Neural progenitor cell (in vitro differentiated cells): ENCODE measurements at places on chromosomes 5 and 9. TPM values are rescaled to one million over a fixed set of nuclear protein-coding genes. Genes with fewer than 3 reads are reported as not detected.

DNA sequence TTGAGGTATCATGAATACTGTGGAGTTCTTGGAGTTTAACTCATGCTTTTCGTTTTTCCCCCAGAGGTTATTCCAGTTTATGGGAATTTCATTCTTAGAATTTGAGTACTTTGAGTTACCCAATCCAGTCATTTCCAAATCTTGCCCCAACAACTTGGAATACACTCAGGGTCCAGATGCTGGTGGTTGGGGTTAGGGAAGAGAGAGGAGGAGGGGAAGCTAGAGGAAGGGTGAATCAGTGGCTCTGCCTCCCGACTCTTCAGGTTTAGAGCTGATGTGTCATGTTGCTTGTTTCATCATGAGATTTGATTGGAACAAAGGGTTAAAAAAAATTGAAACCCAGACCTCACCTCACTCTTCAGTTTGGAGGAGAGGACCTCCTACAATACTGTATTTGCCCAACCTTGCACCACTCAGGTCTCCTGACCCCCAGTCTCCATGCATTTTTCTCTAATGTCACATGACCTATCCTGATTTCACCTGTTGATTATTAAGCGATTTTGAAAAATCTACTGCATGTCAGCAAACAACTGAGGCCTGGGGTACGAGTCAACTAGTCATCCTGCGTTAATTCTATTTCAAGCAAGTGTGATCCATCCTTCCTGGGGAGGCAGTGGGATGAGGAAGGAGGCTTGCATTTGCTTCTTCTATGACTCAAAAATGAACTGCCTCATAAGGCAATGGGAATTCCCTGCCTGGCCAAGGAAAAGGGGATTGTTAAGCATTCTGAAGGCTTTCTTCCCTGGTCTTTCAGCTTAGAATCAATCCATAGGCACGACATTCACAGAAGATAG lies 6.2 kb upstream of the SLC1A3 start:
- no peak for DNase-seq

GRCh38 chr9:130215341-130216119 lies 43.3 kb downstream of the NCS1 start:
- DNase-seq, result no peak

GRCh38 chr5:68739752-68740151 lies 354.1 kb upstream of the SLC30A5 start:
- no peak for DNase-seq

GRCh38 chr5:33684496-33685159 lies 207.2 kb downstream of the ADAMTS12 start:
- DNase-seq, result no peak

DNA sequence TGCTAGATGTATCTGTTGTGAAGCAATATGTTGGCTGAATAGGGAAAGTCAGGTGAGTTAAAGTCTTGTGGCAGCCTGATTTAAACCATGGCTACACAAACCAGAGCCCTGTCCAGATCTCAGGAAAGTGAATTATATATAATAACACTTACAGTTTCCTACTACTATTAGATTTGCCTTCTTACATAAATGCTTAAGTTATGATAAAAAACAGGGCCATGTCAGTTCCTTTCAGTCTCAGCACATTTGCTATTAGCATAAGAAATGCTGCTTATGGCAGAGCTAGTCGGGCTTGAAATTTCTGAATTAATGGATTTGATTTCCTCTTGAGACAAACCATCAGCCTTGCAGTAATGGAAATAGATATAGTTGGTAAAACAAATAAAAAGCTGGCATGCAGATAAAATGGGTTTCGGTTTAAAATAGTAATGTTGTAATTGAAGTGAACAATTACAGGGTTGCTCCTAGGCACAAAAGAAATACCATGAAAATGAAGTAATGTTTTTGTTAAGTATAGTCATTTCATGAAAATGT lies 664.2 kb upstream of the ZNF608 start:
- DNase-seq, result no peak

GRCh38 chr5:37506241-37506640 lies 127.1 kb downstream of the WDR70 start:
- no peak for DNase-seq

DNA sequence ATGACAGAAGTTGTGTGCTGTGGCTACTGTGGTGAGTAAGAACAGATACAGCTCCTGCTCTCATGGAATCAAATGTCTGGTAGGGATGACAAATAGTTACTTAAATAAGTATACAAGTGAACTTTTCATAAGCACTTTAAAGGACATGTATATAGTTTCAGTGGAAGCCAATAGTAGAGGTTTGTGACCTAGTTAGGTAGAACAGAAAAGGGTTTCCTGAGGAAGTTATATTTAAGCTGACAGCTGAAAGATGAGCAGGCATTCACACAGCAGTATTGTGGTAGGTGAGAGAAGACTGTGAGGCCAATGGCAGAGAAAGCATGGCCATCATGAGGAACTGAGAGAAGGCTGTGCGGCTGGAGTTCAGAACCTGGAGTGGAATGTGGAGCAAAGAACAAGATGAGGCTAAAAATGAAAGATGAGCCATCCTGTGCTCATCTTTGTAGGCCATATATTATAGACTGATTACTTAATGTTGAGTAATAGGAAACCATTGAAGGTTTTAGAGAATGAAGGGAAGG lies 15.4 kb downstream of the FAM174A start:
- no peak for DNase-seq

GRCh38 chr9:134858051-134858841 lies 22.4 kb upstream of the FCN2 start:
- no peak for DNase-seq

DNA sequence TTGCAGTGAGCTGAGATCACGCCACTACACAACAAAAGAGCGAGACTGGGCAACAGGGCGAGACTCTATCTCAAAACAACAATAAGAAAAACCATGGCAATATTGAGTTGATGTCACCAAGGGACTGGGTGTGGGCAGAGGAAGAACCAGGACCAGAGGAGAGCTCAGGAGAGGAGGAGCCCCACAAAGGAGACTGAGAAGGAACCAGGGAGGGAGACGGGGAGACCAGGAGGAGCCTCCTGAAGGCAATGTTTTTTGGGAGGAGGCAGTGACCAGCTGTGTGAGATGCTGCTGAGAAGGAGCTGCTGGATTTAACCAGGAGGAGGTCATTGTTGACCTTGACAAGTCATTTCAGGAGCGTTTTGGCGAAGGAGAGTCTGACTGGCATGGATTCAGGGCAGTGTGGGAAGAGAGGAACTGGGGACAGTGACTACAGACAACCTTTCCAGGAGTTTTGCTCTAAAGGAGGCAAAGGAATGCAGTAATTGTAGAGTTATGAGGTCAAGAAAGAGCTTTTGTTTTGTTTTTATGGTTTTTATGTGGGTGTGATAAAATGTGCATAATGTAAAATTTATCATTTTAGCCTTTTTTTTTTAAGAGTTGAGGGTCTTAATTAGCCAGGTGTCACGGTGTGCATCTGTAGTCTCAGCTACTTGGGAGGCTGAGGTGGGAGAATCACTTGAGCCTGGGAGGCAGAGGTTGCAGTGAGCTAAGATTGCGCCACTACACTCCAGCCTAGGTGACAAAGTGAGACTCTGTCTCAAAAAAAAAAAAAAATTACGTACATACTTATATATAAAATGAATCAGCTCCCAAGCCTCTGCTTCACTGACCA lies 17.9 kb downstream of the TRUB2 start:
- no peak for DNase-seq

- DNase-seq, result peak; percentile 76
Measured at GRCh38 chr9:126626127-126626925, 12.6 kb downstream of the LMX1B start.

GRCh38 chr5:113378959-113379541 lies 55.7 kb downstream of the TSSK1B start:
- peak; percentile 72 for DNase-seq

DNA sequence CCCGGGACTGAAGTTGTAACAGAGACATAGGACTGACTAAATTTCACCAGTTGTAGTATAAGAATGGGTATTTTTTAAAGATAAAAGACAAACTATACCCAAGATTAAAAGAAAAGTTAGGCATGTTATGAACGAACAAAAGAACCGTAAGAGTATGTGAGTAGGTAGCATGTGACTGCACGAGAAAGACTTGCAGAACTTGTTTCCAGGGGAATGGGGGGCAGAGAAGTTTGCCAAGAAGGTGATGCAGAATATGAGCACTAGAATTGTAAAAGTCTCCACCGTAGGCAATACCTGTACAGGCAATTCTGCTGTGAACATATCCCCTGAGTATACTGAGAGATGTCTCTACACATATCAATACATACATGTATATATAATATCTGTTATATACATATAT lies 614.7 kb downstream of the PRELID2 start:
- no peak for DNase-seq

DNA sequence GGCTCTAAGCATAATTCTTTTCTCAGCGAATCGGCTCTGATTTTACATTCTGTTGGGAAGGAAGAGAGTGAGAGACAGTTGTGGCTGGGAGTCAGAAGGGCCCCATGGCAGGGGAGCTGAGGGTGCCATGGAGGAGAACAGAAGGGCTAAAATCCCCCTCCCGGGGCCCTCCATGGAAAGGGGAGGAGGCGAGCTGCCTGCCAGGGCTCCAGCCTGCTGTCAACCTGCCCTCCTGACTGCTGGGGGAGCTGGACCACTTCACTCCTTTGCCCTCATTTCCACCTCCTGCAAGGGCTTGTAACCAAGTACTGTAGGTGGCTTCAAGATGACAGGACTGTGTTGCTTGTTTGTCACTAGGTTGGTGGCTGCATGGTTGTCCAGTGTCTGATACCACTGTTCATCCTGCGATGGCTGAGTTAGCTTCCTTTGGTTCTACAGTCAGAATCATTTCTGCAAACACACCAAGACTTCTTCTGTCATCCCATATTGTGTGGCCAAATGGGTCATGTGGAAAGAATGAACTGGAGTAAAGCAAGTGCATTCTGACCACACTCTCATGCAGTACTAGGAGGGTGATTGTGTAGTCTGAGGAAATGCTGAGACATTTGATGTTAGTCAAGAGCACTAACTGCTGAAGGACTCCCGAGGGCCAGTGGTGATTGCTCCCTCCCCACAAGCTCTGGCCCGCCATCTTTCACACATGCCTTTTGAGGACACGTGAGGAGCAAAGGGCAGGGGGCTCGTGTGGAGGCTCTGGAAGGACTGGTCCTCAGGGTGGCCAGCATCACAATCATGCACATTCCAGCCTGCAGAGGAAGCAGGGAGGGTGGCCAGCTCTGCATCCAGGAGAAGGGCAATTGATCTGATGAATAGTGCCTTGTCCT lies 307.2 kb downstream of the GADD45G start:
- no peak for DNase-seq

- DNase-seq, result no peak
Measured at GRCh38 chr9:101629636-101630035, 34.9 kb upstream of the PPP3R2 start.

DNA sequence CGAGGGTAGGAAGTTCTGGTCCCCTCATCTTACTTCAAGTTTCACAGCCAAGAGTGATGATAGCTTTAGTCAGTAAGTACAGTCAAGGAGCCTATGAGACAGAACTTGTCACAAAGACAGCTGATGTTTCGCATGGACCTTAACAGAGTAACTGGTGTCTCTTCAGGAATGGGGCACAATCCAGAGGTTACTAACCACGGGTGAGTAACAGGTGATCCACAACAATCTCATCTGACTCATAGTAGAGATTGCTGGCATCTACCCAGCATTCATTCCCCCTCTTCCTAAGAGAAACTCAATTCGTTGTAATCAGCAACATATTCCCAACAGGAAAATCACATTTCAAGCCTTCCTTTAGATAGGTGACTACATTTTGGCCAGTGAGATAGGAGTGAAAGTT lies 126.7 kb downstream of the SNX18 start:
- no peak for DNase-seq

GRCh38 chr5:52693280-52693679 lies 94.4 kb upstream of the ITGA1 start:
- DNase-seq, result peak; percentile 50

GRCh38 chr5:59149271-59149670 lies 566.4 kb downstream of the RAB3C start:
- DNase-seq, result no peak

DNA sequence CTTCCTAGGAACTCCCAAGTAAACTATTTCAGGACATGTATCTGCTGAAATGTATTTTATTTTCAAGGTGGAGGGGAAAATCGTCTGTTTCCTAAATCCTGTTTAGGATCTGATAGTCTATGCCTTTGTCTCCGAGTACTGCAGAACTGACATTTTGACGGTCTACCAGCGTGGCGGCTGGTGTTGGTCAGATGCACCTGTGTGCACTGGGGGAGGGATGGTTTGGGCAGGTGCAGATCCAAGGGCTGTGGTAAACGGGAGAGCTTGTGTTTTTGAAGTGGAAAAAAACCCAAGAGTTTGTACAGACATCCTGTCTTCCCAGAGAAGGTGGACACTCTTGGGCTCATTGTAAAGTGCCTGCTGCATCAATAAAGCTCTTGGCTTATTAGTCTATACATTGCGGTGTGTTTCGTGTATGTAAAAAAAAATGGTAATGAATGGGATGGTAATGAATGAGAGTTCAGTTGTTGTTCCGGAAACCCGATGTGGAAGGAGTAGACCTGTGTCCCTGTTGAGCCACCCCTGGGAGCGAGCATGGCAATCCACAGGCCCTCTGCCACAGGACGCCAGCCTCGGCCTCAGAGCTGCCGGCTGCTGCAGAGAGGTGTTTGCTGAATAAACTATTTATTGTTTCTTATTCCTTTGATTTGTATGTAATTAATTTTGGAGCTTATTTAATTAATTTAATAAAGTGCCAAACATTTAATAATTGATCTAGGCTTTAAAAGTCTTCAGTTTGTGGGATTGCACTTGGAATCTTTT lies 15.3 kb downstream of the ARPC5L start:
- no peak for DNase-seq

- no peak for DNase-seq
Measured at GRCh38 chr5:68551436-68551835, 335.9 kb downstream of the PIK3R1 start.

The C5orf22 gene
- total RNA-seq, result 37.5 and 60.8 TPM in 2 replicates

The ZNF483 gene
- total RNA-seq, result 26.9 and 30.7 TPM in 2 replicates

The ABCA1 gene
- 28.2 and 32.4 TPM in 2 replicates for total RNA-seq

The OR1J1 gene
- total RNA-seq, result not detected in 2 replicates

The OTULINL gene
- total RNA-seq, result 4.9 and 10.6 TPM in 2 replicates

The LOX gene
- 0.09 and 0.11 TPM in 2 replicates for total RNA-seq

The BNC2 gene
- total RNA-seq, result 1.2 and 2.4 TPM in 2 replicates

The OR1Q1 gene
- not detected in 2 replicates for total RNA-seq

The TAF1L gene
- total RNA-seq, result not detected in 2 replicates

The ARID3C gene
- 4.7 and 5.3 TPM in 2 replicates for total RNA-seq

The TAS2R1 gene
- total RNA-seq, result not detected in 2 replicates

The ANKRD18B gene
- 10.3 and 14.7 TPM in 2 replicates for total RNA-seq
